ENCODE measurements at places on chromosomes 6 and 20.

- DNase-seq: no peak
These were observed 479.5 kb downstream of the CD83 start for GRCh38 chr6:14597090-14597489.

- no peak for DNase-seq
These were observed 11.2 kb downstream of the BCL2L1 start for GRCh38 chr20:31711179-31712111.

- no peak for DNase-seq
These were observed 278.9 kb downstream of the ESR1 start for GRCh38 chr6:152086223-152086873.

- DNase-seq: no peak
These were observed 19.3 kb downstream of the MRAP2 start for GRCh38 chr6:84052883-84053241.

GRCh38 chr20:58372806-58373205 lies 16.2 kb upstream of the VAPB start:
- no peak for DNase-seq

DNA sequence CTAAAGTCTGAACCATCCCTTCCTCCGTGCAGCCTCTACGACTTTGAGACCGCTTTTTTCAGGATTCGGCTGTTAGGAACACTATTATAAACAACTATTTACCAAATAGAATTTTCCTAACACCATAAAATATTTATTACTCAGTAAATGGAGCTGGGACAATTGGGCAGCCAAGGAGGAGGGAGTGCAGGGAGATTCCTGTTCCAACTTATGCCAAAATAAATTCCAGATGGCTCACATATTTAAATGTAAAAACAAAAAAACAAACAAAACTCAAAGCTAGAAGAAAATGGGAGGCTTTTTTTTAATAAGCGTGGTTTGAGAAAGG lies 48.1 kb downstream of the TCP11 start:
- no peak for DNase-seq

GRCh38 chr6:31693535-31693934 lies 9.6 kb downstream of the ABHD16A start:
- DNase-seq: no peak

- DNase-seq: no peak
These were observed 54.0 kb downstream of the TRAF3IP2 start for GRCh38 chr6:111551521-111552231.

GRCh38 chr6:108904741-108905140 lies 56.5 kb downstream of the ARMC2 start:
- DNase-seq: no peak

- no peak for DNase-seq
These were observed 10.8 kb downstream of the MOXD1 start for GRCh38 chr6:132390451-132390850.

GRCh38 chr6:155315516-155315871 lies 1.2 kb upstream of the TFB1M start:
- no peak for DNase-seq

GRCh38 chr6:152587473-152587872 lies 49.7 kb downstream of the SYNE1 start:
- DNase-seq: no peak

GRCh38 chr20:884983-885952 lies 30.9 kb downstream of the ANGPT4 start:
- DNase-seq: no peak

DNA sequence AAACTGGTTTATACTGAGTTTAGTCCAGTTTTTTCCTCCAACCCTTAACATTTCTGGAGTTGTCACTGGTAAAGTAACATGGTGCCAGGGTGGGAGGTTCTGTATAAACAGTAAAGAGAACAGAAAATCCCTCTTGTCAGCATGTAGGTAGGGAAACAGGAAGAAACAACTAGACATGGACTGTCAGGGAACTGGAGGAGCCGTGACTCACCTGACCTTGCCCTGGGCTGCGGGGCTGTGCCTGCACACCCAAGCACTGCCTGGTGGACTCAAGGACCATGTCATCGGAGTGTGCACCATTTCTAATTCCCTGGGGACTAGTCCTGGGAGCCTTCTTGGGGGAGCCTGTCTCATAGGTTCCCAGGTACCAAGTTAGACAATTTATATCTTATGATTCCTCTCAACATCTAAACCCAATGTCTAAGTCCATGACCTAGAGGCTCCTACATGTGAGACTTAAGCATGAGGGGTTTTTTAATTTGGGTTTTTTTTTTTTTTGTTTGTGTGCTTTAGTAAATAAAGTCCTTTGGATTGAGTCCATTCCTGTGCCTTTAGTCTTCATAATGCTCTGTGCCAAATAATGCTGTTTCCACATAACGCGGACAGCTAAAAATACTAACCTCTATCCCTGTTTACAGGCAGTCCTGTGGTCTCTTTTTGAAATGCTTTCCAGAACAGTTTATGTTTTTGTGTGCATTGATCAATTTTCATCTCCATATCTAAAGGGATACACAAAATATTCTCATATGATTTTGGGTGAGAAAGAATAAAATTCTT lies 136.9 kb upstream of the SUPT3H start:
- DNase-seq: no peak

DNA sequence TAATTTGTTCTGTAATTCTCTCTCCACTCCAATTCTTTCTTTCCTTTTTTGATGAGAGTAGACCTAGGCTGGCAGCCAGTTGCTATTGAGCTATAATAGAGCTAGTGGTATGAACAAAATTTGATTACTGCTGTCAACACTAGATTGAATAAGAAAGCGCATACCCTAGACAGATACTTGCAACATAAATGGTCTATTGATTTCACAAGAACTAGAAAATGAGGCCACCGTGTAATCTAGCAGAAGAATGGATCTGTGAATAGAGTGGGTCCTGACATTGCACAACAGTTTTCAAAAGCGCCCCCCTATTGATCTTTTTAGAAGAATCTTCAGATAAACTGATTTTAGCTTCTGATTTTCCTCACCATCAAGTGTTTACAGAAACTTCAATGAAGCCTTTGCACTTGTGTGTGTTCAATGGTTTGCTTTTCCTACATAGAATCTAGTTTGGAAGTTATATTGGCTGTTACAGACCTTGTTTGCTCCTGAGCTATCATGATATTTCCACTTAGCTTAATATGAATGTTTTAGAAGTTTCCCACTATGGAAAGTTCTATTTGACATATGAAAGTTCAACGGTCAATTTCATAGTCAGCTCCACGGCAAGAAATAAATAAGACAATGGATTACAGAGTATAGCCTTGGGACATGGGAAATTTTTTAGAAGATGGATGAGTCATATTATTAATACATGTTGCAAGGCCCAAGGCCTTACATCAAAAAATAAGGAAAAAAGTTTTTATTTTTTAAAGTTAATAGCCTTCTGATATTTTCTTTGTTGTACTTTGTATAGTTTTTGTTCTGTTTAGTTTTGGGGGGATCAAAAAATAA lies 55.6 kb downstream of the UTRN start:
- DNase-seq: no peak

DNA sequence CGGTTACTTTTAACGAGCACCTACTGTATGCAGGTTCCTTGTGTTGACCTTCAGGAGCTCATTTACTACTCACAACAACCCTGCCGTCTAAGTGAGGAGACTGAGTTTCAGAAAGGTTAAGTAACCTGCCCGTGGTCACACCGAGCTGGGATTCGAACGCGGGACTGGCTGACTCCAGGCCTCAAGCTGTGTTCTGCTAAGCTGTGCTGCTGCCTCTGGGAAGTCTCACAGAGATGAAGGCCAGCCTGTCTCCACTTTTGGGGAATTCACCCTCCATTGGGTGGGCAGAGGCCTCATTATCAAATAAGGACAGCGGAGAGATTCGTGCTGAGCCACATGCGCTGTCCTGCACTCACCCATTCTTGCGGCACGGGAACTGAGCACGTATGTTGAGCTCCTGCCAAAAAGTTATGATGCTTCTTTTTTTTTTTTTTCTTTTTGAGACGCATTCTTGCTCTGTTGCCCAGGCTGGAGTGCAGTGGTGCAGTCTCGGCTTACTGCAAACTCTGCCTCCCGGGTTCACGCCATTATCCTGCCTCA lies 25.9 kb upstream of the MYT1 start:
- DNase-seq: no peak

Data from stimulated activated CD4-positive, alpha-beta T cell treated with anti-CD3 and anti-CD28 coated beads, Interleukin-12 subunit alpha, Interleukin-12 subunit beta, amount 100 ng/mL, for 24 hours (primary cell).